Endothelial cell (in vitro differentiated cells): ENCODE measurements at places on chromosomes 1 and 21.

- H3K36me3 ChIP-seq: no peaks in the 10 kb centered on the region
- no peak overlapping the region for H3K4me3 ChIP-seq
- no peak overlapping the region for H3K27ac ChIP-seq
- H3K4me1 ChIP-seq: no peaks in the 10 kb centered on the region
- no peak for DNase-seq
- H3K27me3 ChIP-seq: no peaks in the 10 kb centered on the region
Observed at GRCh38 chr1:7278827-7279765, 492.0 kb upstream of the VAMP3 start.

DNA sequence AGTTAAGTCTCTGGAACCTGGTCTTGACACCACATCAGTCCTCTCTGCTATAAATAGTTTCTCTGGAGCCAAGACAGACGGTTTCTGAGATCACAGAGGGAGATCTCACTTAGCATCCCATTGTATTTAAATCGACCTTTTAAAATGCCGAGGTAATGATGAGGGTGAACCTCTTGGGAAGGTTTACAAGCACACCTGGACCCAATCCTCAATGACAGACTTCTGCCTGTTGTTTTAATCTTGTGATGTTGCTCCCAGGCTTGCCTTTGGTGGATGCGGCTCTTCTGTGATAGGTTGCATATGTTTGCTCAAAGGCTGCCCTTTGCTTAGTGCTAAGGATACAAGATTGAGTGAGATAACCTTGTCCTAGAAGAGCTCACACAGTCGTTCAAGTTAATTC, 104.6 kb upstream of the L1TD1 start:
- no peaks in the 10 kb centered on the region for H3K4me1 ChIP-seq
- no peak overlapping the region for H3K4me3 ChIP-seq

DNA sequence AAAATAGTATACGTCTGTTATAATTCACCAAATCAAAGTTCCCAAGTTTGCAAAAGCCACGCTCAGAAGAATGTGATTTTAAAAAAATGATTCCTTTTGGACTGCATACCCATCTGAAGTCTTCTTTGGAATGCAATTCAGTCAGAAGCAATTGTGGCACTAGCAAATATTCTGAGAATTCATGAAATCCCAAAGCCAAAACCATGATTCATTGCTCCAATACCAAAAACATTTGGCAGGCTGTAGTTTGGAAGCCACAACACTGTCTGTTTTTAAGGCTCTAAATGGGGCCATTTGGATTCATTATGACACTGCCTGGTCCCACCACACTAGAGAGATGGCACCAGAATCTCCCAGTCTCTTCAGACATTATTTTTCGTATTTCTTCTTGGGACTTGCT, 21.8 kb upstream of the LRRC53 start:
- H3K4me1 ChIP-seq: no peaks in the 10 kb centered on the region
- no peaks in the 10 kb centered on the region for H3K36me3 ChIP-seq
- DNase-seq: no peak

GRCh38 chr1:152962876-152963415, 7.5 kb upstream of the SPRR4 start:
- no peak for DNase-seq
- H3K4me3 ChIP-seq: no peak overlapping the region
- no peak overlapping the region for H3K27ac ChIP-seq
- no peaks in the 10 kb centered on the region for H3K36me3 ChIP-seq
- peaks cover 7% of the 10 kb centered on the region for H3K27me3 ChIP-seq

- no peak overlapping the region for H3K4me3 ChIP-seq
- H3K27me3 ChIP-seq: no peaks in the 10 kb centered on the region
- H3K27ac ChIP-seq: no peak overlapping the region
- DNase-seq: no peak
- no peaks in the 10 kb centered on the region for H3K4me1 ChIP-seq
Observed at GRCh38 chr21:33418691-33419090, 15.5 kb downstream of the IFNGR2 start.

DNA sequence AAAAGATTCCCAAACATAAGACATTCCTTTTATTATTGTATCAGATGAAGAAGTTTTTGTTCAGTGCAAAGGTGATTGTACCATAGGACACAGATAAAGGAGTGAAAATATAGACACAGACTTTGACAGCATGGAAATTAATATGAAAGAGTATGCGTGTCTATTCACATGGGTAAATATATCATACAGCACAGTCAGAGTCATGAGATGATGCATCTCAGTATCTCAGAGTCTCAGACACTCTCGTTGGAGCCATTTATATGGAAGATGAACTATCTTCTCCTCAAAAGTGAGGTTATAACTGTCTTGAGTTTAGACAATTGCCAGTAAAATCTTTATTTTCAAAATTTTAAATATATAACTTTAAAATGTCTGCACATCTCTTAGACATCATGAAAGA, 158.4 kb upstream of the C8B start:
- no peak overlapping the region for H3K27ac ChIP-seq
- no peaks in the 10 kb centered on the region for H3K36me3 ChIP-seq
- H3K27me3 ChIP-seq: no peaks in the 10 kb centered on the region
- no peak overlapping the region for H3K4me3 ChIP-seq
- peaks cover 3% of the 10 kb centered on the region for H3K4me1 ChIP-seq
- no peak for DNase-seq
